ENCODE measurements at places on chromosomes 6 and 20.
A peak's percentile ranks its signal among the peaks of the same experiment; 100 is the strongest.

- no peak for DNase-seq
Observed at GRCh38 chr6:38637756-38638155, 2.0 kb downstream of the BTBD9 start.

DNA sequence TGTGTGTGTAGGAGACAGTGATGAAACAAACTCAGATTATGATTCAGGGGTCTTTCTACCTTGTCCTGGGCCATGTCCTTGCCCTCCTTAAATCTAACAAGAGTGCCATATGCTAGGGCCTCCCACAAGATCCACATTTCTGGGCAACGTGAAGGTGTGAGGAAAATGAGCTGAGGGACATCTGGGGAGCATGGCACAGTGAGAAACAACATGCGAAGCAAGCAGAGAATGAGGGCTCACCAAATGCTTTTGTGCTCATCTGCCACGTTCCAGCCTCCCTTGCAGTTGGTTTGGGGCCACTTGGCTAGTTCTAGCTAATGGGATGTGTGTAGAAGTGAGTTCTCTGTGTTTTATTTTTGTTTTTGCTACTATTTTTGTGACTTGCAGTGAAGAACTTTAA, 21.4 kb upstream of the RNF182 start:
- DNase-seq = no peak

GRCh38 chr6:20876561-20876960, 342.3 kb downstream of the CDKAL1 start:
- DNase-seq = no peak

DNA sequence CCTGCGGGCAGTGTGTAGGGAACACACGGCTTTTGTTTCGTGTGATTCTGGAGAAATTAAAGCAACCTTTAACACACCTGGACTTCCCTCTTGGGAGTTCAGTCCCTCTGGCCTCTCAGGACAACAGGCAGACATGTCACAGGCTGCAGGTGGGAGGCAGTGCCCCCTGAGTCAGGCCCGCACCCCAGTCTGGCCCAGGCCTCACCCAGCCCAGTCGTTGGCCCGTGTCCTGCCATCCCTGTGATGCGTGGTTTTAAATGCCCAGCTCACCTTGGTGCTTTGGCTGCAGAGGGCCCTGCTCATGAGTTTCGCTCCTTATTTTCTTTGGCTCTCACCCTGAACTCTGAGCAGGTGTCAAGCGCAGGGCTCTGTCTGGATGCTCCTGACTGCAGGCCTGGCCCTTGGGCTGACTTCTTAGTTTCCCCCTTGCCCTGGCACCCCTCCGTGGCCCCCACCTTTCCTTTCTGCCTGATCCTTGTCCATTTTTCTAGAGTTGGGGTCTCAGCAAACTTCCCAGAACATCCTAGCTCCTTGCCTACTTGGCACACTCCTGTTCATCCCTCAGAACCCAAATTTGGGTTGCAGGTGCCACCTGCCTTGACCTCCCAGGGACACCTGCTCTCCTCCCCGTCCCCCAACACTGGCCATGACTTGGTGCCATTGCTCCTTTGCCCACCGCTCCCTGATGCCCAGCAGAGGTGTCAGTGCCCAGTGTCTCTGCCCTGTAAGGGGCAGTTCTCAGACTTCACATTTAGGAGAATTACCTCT, 2.2 kb upstream of the CABLES2 start:
- no peak for DNase-seq

DNA sequence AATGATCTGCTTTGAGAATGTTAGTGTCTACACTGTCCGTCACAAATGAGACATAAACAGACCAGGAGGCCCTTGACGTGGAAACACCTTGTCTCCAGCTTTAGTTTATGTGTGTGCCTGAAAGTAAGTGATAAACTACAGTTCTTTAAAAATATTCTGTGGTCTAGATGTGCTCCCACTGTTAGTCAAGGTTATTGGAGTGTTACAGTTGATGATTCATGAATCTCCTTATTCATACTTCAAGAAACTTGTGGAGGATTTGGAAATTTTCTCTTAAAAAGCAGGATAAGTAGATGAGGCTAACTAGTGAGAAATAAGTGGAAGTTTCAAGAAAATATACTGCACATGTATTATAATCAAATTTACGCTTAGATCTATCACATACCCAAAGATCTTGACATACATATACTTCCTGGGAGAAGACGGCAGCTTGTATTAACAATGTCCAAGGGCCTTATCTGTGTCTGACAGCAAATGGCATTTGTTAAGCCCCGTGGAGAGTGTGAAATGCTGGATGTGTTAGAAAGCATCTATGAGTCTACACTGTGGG, 90.5 kb upstream of the MBOAT1 start:
- DNase-seq = no peak

DNA sequence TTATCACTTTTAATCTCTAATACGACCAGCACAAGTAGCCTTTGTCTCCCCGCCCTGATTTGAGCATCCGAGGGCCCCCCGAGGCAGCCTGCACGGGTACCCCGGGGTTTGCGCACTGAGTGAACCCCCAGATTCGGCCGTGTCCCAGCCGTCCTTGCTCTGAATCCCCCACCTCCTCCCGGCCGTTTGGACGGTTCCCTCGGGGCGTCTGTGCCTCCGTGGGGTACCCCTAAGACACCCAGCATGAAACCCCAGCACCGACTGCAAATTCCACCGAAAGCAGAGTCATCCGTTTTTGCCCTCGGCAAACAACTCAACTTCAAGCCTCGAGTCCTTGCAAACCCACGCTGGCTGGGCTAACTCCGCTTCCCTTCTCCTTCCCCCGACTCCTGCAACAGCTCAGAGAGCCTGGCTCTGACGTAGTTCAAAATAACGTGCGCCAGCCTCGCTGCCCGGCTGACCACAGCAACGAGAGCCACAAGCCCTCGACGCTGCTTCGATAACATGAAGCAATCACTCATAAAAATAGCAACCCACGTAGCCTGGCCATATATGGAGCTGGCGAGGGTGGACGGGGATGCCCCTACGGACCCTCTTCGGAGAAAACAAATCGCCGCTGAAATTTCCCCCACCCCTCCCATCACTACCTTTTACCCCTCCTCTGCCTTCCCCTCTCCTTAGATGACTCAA, 764 bp upstream of the SNAP25 start:
- peak; percentile 30 for DNase-seq

GRCh38 chr6:47032974-47033765, 9.0 kb downstream of the ADGRF1 start:
- no peak for DNase-seq

- DNase-seq = no peak
Observed at GRCh38 chr6:137046871-137047412, 2.2 kb upstream of the IL20RA start.

DNA sequence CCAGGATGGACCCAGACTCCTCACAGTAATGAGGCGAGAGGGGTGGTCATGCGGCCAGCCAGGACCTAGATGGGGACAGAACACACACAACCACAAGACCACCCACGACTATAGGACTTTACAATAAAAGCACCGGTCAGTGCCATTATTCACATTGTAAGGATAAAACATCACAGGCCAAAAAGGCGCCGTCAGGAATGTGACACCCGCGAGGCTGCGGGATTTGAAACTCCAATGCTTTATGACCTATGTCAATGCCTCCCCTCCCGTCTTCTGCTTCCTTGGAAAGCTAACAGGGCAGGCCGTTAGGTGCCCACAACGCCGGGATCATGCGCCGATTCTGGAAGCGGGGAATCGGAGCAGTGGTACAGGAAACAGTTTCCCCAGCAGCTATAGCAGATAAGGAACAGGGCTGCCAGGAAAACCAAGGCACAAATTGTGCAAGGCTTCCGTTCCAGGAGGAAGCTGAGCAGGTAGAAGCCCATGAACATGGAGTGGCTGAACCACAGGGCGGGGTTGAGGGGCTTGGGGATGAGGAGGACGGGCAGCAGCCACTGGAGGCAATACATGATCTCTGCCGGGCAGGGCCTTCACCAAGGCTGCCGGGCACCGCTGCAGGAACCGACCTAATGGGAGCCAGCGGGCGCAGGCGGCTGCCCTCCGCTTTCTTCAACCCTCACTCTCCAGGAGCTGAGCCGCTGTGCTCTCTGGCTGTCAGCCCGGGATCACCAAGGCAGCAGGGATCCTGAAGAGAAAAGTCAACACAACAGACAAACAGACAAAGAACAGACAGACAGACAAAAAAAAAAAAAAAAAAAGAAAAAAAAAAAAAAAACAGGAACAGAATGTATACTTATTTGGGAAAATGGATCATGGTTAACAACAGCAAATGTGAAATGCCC, 2.2 kb upstream of the NNAT start:
- no peak for DNase-seq
